Right forelimb (tissue), 1 donor: ENCODE measurements at places on chromosomes 5 and 9.

DNA sequence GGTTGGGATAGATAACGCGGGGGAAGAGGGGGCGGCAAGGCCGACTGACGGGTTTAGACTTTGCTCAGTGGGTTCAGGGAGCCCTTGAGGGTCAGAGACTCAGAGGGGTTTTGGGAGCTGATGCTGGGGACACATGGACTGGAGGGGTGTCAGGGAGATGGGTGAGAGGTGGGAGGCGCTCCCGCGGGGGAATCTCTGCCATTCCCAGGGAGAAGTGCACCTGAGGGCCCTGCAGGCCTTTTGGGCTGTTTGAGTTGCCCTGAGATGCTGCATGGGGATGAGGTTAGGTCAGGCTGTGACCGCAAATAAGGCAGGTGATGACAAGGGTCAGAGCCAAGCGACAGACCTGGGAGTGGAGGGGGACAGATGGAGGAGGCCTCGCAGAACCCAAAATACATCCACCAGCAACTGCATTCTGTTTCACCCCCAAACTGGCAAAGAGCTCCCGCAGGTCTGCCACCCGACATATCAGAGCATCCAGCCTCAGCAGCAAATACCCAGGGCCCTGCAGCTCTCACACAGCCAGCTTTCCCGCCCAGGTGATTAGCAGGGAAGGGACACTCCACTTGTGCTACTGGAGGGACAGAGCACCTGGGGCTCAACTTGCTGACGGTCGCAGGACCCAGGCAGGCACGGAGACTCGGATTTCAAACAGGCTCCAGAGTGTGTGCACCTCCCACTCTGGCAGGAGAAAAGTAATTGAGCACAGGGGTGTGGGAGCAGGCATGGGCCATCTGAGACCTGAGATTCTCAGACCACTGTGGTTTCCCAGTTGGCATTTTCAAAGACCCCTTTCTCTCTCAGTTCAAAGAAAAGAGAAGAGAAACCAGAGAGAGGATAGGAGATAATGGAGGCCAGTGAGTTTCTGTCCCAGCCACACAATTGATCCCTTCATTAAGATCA, 26.4 kb downstream of the TMOD1 start:
- no peak for DNase-seq

GRCh38 chr5:32713361-32713769, 2.2 kb downstream of the NPR3 start:
- DNase-seq, result no peak

GRCh38 chr9:113223963-113224362, 2.6 kb downstream of the SLC31A1 start:
- no peak for DNase-seq

- no peak for DNase-seq
These were observed 214.7 kb downstream of the FBXL17 start for GRCh38 chr5:108167174-108167573.

GRCh38 chr9:21668516-21668915, 133.9 kb upstream of the MTAP start:
- DNase-seq, result peak; percentile 60

DNA sequence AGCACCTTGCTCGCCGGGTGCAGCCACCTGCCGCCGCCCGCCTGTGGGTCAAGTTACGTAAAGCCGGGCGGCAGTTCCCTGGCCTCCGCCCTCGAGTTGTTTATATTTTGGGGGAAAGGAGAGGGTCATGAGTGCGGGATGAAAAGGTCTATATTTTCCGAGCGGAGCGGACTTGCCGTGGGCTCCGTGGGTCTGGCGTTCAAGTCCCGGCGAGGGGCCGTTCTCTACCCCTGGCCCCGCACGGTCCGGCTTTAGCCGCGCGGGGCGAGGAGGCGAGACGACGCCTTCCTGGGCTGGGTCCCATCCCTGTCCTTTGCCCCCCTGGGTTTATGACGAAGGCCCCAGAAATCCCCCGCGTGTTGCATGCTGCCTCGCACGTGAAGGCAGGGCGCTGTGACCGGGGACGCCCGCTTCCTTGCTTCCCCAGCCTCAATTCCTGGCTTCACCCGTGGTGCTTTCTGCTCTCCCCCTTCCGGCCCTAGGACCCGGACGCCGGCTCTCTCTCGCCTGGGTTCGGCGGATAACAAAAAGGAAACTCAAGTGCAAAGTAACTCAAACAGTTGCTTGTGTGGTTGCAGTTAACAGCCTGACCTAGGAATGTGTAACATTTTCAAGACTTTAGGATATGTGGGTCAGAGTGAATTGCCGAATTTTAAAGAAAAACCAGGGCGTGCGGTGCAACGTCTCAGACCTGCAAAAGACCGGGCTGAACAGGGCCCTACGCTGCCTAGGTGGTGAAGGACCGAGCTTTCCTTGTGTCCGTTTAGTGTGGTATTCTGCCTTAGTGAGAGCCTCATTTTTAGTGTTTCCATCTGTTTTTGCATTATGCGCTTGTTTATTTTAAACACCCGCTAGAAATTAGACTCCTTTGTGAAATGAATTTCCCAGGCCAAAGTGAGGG, 810 bp downstream of the VPS13A start:
- peak; percentile 56 for DNase-seq

DNA sequence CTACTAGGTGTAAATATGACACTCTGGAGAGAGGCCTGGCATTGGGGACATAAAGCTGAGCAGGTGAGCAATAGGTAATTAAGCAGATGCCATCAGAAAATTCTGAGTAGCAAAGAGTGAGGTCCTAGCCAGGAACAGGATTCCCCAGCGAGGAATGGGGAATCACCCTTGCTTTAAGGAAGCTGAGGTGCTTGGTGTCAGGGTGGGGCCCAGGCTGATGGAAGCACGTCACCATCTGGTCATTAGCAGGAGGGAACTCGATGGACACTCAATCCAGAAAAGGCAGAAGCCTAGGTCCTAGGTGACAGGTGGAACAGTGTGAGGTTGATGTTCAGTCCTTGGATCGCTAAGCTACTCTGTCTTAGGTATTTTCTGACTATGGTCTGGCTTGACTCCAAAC, 562.7 kb upstream of the DAP start:
- DNase-seq, result no peak

DNA sequence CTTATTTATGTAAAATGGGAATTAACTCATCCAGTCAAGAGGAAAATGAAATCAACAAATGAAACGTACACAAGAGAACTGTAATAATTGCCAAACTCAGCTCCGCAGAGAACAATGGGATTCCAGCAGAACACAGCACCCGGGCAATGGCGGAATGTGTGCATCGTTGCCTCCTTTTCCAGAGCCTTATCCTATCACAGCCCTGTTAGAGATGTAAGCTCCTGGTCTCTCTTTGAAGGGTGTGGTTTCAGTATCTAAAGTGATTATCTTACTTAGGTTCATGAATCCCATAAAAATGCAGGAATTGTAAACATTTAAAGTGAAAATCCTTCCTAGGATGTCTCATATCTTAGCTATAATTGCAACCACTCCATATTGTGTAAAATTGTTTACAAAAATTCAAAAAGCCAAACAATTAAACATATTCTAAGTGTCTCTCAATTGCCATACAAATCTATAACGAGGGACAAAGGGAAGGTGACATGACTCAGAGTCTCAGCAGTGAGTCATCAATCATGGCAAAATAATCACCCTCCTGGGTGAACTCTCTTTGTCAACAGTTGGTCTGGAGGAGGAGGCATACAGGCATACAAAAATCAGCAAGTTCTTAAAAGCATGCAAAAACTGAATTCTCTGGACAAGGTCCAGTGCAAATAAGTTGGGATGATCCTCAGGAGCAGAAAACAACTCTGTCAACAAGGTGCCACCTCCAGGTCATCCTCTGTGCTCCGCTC, 22.6 kb downstream of the SEMA5A start:
- no peak for DNase-seq

DNA sequence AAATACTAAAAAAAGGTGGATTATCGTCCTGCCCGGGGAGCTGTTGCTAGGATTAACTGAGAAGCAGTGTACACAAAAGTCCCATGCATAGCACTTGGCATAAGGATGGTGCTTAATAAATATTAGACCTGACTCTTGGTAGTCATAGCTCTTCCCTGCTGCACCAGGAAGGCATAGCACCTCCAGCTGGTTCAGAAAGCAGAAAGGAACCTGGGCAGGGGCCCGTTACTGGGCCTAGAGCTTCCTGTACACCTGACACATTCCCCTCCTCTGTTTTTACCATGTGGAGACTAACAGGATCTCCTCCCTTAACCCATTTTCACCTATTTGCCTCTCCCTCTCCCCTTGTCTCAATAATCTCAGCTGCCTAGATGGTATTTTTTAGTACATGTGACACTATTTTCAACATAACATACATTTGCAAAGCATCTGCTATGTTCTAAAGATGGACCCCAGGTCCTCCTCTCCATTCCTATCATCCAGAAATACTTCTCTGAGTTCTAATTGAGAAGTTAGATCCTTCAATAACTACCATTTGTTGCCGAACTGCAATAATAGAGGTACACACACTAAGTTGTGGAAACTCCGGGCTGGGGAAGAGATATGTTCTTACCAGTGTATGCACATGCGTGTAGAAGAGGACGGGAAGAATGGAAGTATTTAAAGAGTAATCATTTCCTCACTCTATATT, 3.2 kb upstream of the ANP32B start:
- no peak for DNase-seq

DNA sequence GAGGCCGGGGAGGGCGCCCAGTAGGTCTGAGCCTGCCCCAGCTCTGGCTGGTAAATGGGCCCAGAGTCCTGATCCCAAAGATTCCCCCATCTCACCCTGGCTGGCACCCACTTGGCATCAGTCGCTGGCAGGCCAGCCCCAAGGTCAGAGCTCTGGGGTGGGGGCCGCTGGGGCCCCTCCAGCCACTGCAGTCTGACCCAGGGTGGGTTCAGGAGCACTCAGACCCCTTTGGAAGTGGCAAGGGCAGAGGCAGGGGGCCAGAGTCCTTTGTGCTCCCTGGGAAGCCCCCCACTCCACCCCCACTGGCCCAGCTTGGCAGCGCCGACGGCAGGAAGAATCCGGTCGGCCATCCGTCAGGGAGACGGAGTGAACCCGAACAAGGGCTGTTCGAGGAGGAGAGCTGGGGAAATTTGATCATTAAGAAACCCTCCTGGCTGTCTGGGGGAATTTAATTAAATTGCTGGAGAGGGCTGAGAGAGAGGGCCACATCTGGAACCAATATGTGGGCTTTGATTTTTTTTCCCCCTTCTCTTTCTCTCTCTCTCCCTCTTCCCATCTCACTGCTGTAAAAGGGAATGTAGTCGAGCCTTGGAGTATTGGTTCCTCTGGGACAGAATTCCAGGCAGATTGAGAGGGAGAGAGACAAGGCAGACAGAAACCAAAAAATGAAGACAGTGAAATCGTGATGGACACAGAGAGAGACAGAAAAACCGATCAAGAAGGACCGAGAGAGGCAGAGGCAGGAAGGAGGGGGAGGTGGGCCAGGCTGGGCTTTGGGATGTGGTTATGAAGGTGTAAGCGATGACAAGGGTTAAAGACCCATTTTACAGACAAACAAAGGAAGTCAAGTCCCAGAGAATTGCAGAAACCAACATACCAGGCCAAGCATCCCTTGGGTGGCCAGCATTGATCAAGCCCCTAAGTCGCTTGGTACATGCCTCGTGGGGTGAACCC, 8.1 kb upstream of the ASB6 start:
- no peak for DNase-seq

DNA sequence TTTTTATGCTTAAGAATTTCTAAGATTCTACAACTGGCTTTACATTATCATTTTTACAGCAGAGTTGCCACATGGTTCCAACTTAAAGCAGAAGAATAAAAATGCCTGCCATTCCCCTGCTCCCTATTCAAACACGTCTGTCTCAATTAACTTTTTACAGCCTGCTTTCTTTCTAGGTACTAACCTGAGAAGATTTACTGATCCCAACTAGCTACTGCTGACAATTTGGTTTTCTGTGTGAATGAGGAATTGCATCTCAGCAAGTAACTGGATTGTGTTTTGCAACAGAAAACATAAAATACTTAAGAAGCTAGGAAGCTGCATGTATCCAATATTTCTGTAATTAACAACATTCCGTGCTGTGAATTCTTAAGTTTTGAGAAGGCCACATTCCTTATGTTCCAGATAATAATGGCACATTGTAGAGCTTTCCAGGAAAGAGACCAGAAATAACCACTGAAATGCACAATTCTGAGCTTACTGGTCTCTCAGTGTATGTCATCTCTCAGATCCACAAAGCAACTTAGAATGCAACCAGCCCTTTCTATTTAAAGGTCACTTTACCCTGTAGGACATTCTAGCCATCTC, 306.8 kb upstream of the NMUR2 start:
- no peak for DNase-seq

DNA sequence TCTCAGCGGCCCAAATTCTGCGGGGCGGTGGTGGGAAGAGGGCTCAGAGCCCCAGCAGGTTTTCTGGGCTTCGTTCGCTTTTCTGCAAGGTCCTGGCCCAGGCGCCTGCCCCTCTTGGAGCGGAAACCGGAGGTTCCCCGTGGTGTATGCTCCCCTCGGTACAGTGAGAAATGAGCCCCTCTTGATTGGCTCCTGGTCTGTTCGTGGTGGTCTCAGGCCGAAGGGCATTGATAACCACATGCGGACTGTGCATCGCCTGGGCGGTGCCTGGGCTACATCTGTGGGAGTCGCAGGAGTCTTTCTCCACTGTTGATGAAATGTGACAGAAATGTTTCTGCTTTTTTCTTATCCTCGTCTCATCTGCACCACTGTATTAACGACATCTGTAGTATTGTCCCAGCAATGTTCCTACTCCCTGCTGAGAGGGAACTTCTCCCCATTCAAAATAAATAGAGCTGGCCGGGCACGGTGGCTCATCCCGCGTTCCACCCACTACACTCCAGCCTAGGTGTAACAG, 682 bp downstream of the MAN1B1 start:
- no peak for DNase-seq

DNA sequence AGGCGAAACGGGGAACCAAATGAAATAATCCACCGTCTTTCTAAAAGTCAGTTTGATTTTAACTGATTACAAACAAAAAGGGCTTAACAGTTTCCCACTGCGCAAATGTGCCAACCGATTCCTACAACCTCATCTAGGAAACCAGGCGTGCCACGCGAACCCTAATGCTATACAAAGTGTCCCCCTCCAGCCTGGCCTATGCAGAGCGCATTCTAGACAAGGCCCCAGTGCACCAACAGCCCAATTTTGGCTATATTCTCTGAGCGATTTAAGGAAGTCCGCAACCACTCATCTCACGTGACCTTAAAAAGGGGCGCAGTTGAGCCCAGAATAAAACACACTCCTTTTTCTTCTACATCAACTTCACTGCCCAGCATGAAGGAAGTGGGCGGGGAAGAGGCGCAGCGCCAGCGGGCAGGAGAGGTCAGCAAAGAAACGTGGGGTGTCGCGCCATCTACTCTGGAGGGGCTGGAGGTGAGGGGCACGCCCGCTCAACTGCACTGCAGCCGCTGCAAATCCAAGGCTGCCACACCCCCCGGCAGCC, 779 bp downstream of the FAM13B start:
- DNase-seq, result no peak

GRCh38 chr9:31606678-31607077, 777.8 kb upstream of the ACO1 start:
- DNase-seq, result no peak

DNA sequence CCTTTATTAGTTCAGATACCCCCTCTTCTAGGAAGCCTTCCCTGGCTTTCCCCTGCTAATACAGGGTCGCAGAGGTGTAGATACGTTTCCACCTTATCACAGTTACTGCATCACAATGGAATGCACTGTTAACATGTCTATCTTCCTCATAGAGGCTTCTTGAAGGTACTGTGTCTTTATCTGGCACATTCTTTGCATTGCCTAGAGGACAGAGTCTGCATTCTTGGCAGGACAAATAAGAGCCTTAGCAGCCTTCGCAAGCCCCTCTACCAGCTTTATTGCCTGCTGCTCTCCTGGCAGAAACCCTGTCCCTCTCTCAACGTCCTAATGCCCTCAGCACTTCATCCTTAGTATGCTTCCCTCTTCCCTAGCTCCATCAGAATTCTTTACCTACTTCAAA, 31.6 kb downstream of the SLC1A3 start:
- no peak for DNase-seq

GRCh38 chr9:78982849-78983248, 588.9 kb upstream of the TLE4 start:
- no peak for DNase-seq
